ENCODE measurements at places on chromosomes 7 and 10. TPM values are rescaled to one million over a fixed set of nuclear protein-coding genes. Genes with fewer than 3 reads are reported as not detected.

The TLL2 gene
- 0.60 TPM for total RNA-seq

The CYP2C9 gene
- 0.34 TPM for total RNA-seq

The SLC35B4 gene
- total RNA-seq, result 31.6 TPM

The PVRIG gene
- not detected for total RNA-seq

The ITIH5 gene
- total RNA-seq, result 2.3 TPM

DNA sequence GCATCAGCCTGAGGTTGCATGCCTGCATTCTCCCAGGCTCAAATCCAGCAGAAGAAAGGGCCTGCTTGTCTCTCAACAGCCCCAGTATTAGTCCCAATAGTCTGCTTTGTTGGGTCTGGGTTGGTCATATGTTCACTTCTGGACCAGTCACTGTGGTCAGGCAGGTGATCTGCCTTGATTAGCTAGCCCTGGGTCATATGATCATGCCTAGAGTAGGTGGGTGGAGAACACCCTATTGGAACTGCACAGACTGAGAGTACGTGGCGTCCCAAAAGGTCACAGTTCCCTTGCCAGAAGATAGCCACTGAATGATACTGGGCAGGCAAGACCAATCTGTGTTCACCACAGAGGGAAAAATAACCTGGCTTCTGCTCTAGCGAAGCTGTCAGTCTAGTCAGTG, 80.1 kb downstream of the SH2D4B start:
- no peak for DNase-seq
- no peaks in the 10 kb centered on the region for H3K36me3 ChIP-seq
- H3K27me3 ChIP-seq, result no peaks in the 10 kb centered on the region
- peaks cover 1% of the 10 kb centered on the region for H3K4me1 ChIP-seq

DNA sequence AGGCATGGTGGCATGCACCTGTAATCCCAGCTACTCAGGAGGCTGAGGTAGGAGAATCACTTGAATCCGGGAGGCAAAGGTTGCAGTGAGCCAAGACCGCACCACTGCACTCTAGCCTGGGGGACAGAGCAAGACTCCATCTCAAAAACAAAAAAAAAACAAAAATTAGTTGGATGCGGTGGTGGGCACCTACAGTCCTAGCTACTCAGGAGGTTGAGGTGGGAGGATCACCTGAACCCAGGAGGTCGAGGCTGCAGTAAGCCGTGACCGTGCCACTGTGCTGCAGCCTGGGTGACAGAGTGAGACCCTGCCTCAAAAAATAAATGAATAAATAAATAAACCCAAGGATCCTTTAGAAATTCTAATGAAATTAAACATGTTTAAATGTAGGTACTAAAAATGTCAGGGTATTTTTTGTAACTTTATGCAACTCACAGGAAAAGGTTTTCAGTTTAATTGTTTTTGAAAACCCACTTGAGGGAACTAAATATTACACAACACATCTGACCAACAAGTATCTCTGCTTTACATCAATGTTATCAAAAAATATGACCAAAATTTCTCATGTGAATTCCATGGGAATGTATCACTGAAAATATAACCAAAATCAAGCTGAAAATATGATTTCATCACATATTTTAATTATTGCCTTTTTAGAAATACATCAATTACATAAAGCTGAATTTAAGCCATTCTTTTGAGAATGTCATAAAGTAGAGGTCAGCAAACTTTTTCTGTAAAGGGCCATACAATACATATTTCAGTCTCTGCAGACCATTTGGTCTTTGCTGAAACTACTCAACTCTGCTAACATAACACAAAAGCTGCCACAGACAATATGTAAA, 23.9 kb downstream of the UPF2 start:
- no peaks in the 10 kb centered on the region for H3K27me3 ChIP-seq
- no peaks in the 10 kb centered on the region for H3K4me1 ChIP-seq
- DNase-seq, result no peak
- H3K36me3 ChIP-seq, result peaks cover 4% of the 10 kb centered on the region

DNA sequence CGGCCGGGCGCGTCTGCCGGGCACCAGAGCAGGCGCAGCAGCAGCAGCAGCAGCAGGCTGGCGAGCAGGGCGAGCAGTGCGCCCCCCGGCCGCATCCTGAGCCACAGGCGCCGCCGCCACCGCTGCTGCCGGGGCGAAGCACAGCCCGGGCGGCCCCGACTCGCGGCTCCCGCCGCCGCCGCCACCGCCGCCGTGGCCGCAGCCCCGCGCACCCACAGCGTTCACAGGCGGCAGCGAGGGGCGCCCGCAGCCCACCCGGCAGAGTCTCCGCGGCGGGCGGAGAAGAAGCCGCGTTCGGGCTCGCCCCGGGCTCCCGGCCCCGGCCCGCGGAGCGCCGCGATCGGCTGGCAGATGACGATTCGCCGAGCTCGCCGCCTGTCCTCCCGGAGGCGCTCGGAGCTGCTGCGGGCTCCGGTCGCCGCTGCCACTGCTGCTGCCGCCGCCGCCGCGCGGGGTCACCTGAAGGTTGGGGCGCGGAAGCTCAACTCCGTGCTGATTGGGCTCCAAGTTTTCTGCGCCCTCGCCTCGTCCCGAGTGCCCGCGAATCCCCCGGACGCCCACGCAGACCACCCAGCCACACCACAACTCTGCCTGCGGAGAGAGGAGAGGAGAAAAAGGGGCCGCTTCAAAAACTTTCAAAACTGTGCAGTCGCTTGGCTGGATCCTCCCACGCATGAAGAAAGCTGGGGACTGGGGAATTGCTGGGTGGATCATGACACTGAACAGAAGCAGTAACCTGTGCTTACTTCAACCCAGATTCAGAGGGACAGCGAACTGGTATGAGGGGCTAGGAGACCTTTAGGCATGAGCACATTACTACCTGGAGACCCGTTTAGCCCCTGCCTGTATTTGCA, at the start of gene ST8SIA6:
Gene ST8SIA6 (minus strand): TSS at position 435 of the 854 bp plus-strand sequence. CDS start 340 bp downstream, at position 95.
- DNase-seq, result peak; percentile 33
- H3K4me3 ChIP-seq, result peak within 1 kb of the TSS; percentile 79
- H3K27me3 ChIP-seq, result peaks cover 66% of the 10 kb centered on the region
- H3K27ac ChIP-seq, result no peak within 1 kb of the TSS
- peaks cover 4% of the 10 kb centered on the region for H3K4me1 ChIP-seq

GRCh38 chr10:124289851-124290795, 128.6 kb downstream of the OAT start:
- no peaks in the 10 kb centered on the region for H3K36me3 ChIP-seq
- H3K4me1 ChIP-seq, result no peaks in the 10 kb centered on the region
- H3K27me3 ChIP-seq, result peaks cover 4% of the 10 kb centered on the region
- H3K4me3 ChIP-seq, result no peak overlapping the region

GRCh38 chr7:102836191-102836919, 76.4 kb upstream of the LRRC17 start:
- no peaks in the 10 kb centered on the region for H3K27me3 ChIP-seq
- no peak for DNase-seq
- peaks cover 7% of the 10 kb centered on the region for H3K36me3 ChIP-seq
- H3K4me3 ChIP-seq, result no peak overlapping the region

- H3K36me3 ChIP-seq, result no peaks in the 10 kb centered on the region
- no peak overlapping the region for H3K27ac ChIP-seq
- DNase-seq, result no peak
These were observed 33.3 kb upstream of the KDM7A start for GRCh38 chr7:140209866-140210609.

- peaks cover 11% of the 10 kb centered on the region for H3K4me1 ChIP-seq
- H3K27ac ChIP-seq, result peak overlapping the region; percentile 92
- no peaks in the 10 kb centered on the region for H3K27me3 ChIP-seq
- DNase-seq, result no peak
These were observed 1162.9 kb downstream of the CNTNAP2 start for GRCh38 chr7:147279514-147279913.

DNA sequence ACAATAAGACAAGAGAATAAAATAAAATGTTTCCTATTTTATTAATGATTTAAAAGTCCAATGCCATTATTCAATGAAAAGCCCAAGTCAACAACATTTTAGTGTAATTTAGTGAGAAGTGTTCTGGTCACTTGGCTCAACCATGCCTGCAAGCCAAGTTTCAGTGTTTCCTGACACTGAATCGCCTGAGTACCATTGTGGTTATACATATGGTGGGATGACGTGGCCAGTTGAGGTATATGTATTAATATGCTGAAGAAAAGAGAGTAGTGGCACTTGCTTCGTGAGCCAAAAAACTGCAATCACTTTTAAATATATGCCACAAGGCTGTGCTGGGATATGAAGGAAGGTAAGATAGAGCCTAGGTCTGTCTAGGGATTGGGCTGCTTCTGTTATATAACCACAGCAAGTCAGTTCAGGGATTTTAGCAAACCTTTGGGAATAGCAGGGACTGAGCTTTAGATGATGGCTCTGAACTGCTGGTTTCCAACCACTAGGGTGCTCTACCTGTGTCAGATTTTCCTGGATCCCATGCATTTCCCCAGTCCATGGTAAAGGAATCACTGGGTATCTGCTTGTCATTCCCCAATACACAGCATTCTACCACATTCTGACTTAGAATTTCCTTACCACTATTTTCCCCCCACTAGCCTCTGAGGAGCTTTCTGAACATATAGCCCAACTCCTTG, 214.0 kb upstream of the PRPS1L1 start:
- H3K27me3 ChIP-seq, result no peaks in the 10 kb centered on the region
- H3K36me3 ChIP-seq, result no peaks in the 10 kb centered on the region
- H3K27ac ChIP-seq, result no peak overlapping the region
- no peaks in the 10 kb centered on the region for H3K4me1 ChIP-seq
- no peak for DNase-seq

DNA sequence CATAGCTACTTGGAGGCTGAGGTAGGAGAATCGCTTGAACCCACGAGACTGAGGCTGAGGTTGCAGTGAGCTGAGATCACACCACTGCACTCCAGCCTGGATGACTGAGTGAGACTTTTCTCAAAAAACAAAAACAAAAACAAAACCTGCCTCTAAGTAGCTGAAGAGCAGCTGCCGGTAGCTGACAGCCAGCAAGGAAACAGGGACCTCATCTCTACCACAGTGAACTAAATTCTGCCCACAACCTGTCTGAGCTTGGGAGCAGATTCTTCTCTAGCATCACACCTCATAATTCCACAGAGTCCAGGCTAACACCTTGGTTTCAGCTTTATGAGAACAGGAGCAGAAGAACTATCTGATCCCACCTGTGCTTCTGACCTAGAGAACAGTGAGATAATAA, 246.2 kb downstream of the KCND2 start:
- H3K36me3 ChIP-seq, result no peaks in the 10 kb centered on the region
- H3K27ac ChIP-seq, result peak overlapping the region; percentile 60
- no peak for DNase-seq
- no peaks in the 10 kb centered on the region for H3K27me3 ChIP-seq
- peaks cover 6% of the 10 kb centered on the region for H3K4me1 ChIP-seq

- no peak overlapping the region for H3K27ac ChIP-seq
- H3K4me1 ChIP-seq, result no peaks in the 10 kb centered on the region
- H3K36me3 ChIP-seq, result peaks cover 6% of the 10 kb centered on the region
- H3K4me3 ChIP-seq, result no peak overlapping the region
These were observed 94.3 kb upstream of the AFAP1L2 start for GRCh38 chr10:114498413-114499111.

DNA sequence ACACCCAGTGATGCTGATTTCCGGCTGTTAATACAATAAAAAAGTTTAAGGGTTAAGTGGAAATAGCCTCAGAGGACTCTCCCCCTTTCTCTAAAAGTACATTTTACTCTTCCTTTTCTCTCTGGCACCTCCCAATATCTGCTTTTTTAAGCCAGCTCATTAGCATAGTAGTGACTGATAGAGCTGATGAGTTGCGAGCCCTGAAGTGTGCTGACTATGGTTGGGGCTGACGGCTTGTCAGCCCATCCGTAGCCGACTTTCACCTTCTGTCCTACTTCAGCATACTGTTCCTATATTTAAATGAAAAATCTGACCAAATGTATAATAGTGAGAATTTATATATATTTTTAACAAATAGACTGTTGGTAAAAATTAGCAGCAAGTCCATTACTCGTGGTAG, 80.0 kb downstream of the SHH start:
- H3K27ac ChIP-seq, result no peak overlapping the region
- H3K4me3 ChIP-seq, result no peak overlapping the region
- DNase-seq, result no peak
- H3K36me3 ChIP-seq, result peaks cover 6% of the 10 kb centered on the region
- no peaks in the 10 kb centered on the region for H3K27me3 ChIP-seq
- peaks cover 9% of the 10 kb centered on the region for H3K4me1 ChIP-seq

DNA sequence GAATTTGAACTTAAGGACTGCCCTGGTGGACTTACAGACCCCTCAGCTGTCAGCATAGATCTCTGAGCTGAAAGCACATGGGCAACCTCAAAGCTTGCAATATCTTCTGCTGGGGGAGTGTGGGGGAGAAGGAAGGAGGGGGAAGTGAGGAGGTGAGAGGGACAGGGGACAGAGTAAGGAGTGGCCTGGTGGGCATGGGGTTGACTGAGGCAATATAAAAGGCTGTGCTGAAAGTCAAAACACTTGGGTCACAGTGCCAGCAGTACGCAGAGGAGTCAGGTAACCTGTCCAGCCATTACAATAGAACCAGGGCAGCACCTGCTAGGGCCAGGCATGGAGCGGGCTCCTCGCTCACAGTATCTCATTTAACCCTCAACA, 43.2 kb downstream of the PPP1R3C start:
- peaks cover 4% of the 10 kb centered on the region for H3K36me3 ChIP-seq
- peak overlapping the region; percentile 73 for H3K27ac ChIP-seq
- no peak for DNase-seq
- H3K27me3 ChIP-seq, result no peaks in the 10 kb centered on the region
- H3K4me3 ChIP-seq, result no peak overlapping the region
- H3K4me1 ChIP-seq, result peaks cover 58% of the 10 kb centered on the region

DNA sequence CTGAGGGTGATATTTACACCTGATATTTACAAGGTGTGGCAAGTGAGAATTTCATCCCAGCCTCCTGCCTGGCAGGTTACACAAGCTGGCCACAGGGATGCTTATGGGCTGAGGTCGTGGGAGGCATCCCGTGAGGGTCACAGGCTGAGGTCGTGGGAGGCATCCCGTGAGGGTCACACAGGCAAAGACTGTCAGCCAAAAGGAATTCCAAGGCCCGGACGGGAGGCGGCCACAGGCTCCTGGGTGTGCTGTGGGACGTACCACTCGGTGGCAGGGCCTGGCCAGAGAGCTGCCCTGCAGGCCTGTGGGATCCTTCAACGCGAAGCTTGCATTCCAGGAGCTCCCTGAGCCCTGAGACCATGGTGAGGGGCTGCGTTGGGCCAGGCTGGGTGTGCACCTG, 460.6 kb downstream of the DNAJB6 start:
- peaks cover 16% of the 10 kb centered on the region for H3K27me3 ChIP-seq
- no peak overlapping the region for H3K4me3 ChIP-seq
- H3K36me3 ChIP-seq, result no peaks in the 10 kb centered on the region
- DNase-seq, result no peak
- peaks cover 7% of the 10 kb centered on the region for H3K4me1 ChIP-seq

GRCh38 chr10:6065835-6066234, 3.7 kb upstream of the IL2RA start:
- no peaks in the 10 kb centered on the region for H3K4me1 ChIP-seq
- H3K36me3 ChIP-seq, result no peaks in the 10 kb centered on the region

- H3K27me3 ChIP-seq, result no peaks in the 10 kb centered on the region
- H3K27ac ChIP-seq, result no peak overlapping the region
- peaks cover 11% of the 10 kb centered on the region for H3K36me3 ChIP-seq
- H3K4me1 ChIP-seq, result peaks cover 17% of the 10 kb centered on the region
- DNase-seq, result no peak
These were observed 77.5 kb downstream of the ARID5B start for GRCh38 chr10:61978965-61979364.
